H7 (cell line): ENCODE measurements at places on chromosomes 7 and 10.

DNA sequence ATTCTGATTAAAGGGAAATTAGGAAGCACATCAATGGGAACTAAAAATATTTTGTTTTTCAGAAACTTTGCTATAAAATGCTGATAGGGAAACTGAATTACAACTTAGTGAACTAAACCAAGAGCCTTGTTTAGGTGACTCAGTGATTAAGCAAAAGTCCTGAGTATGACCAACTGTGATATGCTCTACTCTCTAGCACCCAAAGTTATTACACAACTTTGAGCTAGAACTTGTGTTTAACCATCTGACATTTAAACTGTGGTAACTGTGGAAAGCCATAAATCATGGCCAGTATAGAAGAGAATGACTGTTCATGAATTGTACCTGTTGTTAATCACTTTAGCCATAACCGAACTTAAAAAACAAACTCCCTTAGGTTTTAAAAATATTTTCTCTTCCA lies 127.4 kb downstream of the ZNF365 start:
- DNase-seq: no peak

DNA sequence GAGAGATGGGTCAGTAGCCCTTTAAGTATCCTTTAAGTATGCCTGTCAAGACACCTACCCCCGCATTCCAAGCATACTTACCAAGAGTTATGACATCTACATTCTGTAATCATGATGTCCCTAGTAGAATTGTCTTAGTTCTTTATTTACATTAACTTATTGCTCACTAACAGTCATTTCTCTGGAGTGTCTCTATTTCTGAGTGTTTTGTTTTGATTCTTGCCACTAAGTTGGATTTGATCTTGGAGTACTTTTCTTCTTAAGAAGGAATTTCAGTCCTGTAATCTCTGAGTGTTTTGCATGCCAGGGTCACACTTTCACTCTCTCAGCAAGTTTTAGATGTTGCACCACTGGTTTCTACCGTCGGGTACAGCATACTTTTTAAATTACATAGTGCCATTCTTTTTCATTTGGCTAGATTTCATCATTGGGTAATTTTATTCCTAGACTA lies 1053.9 kb downstream of the KCNMA1 start:
- DNase-seq: peak; percentile 12

- peak; percentile 9 for DNase-seq
These were observed 18.0 kb downstream of the AQP1 start for GRCh38 chr7:30929686-30930085.

DNA sequence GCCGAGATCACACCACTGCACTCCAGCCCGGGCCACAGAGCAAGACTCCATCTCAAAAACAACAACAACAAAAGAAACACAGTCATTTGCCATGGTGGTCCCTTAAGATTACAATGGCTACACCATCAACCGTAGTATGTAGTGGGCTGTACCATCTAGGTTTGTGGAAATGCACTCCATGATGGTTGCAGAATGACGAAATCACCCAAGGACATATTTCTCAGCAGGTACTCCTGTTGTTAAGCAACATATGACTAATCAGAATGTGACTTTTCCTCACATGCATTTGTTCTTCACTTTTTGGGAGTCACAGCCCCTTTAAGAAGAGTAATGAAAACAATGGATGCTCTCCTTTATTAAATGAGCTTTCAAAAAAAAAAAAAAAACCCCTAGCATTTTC lies 11.0 kb downstream of the SVIL start:
- DNase-seq: no peak

DNA sequence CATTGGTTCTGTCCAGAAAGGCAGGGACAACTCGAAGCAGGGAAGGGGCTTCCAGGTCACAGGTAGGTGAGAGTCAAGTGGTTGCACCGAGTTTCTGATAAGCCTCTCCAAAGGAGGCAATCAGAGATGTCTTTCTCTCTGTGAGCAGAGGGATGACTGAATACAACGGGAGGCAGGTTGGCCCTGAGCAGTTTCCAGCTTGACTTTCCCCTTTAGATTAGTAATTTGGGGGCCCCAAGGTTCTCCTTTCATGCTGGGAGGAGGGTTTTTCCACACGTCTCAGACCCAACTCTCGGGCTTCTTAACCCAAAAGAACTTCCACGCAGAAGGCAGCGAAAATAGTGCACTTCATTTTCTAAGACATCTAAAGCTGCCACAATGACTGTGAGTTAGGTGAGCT lies 189.6 kb downstream of the MGMT start:
- no peak for DNase-seq
